ENCODE measurements at places on chromosomes 3 and 15. TPM values are rescaled to one million over a fixed set of nuclear protein-coding genes. Genes with fewer than 3 reads are reported as not detected.

DNA sequence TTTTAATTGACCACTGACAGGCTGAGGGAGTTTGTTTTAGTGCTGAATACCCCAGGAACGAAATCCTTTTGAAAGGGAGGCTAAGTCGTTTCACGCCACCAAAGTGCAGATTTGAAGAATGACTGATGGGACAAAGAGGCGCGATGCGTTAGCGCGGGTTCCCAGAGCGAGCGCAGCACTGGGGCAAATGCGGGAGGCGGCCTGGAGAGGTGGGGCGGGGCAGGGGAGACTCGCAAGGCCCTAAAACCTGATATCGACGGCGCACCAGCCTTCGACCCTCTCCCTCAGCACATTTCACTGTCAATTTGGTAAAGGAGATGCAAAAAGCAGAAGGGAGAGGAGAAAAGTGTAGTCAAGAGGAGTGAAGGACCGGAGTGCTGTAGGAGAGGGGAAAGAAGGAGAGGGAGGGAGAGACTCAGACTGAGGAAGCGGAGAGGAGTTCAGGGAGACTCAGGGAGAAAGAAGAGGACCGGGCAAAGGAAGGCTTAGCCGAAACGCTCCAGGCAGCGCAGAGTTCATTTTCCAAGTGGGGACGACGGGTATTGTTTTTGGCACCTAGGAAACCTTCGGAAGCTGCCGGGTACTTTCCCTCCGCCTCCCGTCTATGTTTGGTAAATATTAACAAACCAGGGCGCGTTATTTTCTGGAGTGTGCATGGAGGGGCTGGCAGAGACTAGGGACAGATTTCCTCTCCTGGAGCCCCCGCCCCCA lies 3.8 kb upstream of the FOXB1 start:
- no peak for DNase-seq

The TP63 gene
- not detected for total RNA-seq

The FETUB gene
- not detected for total RNA-seq

The RLBP1 gene
- total RNA-seq = not detected

GRCh38 chr3:145776782-145777408 lies 384.1 kb downstream of the PLOD2 start:
- DNase-seq = no peak

The CLRN1 gene
- not detected for total RNA-seq

DNA sequence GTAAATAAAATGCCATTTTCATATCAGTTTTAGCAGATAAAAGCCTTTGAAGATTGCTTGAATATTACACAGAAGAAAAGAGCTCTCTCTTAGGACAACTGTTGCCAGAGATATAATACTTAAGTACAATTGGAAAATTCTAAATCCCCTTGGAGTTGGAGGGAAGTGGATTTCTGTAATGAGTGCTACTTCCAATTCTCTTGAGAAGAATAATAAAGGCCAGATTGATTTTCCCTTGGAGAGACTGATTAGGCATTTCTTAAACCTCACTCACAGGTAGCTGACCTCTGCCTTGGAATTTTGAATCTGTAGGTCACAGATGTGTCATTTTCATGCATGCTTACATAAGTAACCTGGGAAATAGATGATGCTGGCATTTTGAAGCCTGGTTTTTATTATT lies 29.8 kb upstream of the PSMD6 start:
- DNase-seq = no peak
